ENCODE measurements at places on chromosomes 5 and 9.

- no peak for DNase-seq
These were observed 203.5 kb downstream of the ERCC6L2 start for GRCh38 chr9:96078897-96079490.

DNA sequence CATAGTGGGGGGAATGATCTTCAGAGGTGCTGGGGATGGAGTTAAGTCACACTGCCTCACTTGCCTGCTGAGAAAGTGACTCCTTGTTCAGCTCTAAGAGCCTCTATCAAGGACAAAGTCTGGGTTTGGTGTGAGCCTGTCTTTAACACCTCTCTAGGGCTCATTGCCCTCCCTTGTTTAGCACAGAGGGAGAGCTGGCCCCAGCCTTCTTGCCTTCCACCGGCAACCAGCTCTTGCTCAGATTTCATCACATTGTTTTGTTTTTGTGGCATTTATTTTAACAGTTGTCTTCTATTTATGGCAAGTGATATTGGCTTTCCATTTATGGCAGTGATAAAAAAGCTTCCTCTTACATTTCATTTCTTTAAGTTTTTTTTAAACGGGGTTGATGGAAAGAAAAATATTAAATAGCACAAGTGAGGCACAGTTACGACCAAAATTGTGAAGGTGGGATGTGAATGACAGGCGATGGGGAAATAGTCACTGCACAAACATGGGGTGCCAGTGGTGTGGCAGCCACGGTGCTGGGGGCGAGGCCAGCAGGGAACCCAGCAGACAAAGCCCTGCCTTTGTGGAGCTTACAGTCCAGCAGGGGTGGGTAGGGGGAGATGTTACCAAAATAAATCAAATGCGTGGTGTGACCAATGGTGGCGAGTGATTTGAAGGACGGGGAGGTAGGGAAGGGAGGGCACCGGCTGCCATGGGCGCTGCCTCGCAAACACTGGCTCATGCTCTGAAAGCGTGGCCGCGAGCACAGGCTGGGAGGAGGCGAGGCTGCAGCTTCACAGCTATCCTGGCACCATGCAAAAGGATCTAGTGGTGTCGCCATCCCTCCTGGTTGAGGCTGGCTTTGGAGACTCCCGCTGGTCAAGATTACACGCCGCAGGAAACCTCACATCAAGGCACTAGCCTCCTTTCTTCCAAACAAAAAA is 21.2 kb upstream of the UNC5A start:
- DNase-seq: no peak

DNA sequence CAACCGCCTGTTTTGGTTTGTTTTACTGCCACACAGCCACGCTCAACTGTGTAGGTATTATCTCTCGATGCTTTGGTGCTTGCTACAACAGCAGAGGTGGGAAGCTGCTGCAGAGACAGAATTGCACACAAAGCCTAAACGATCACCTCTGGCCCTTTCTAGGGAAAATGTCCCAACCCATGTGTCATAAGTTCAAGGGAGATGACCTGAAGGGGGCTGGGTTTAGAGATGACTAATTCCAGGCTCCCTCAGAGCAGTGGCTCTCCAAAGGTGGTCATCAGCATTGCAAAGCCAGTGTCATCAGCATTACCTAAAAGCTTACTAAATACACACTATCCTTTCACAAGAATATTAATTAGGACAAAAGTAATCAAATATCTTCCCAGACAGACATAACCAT is 10.9 kb downstream of the ZNF622 start:
- no peak for DNase-seq

DNA sequence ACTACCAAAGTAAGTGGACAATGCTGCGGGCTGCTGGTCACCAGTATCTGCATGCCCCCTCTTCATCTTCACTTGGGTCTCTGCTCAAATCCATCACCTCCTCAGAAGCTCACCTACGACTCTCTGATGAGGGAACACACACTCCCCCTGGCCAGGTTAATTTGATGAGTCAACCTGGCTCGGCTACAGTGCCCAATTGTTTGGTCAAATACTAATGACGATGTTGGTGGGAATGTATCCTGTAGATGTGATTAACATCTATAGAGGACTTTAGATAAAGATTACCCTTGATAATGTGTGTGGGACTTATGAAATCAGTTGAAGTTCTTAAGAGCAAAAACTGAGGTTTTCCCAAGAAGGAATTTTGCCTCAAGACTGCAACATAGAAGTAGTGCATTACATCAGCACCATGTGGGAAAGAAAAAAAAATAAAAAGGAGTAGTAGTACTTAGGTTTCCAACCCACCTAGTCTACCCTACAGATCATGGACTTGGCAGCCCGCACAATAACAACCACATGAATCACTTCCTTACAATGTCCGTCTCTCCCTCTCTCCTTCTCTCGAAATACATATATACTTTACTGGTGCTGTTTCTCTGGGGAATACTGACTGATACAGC is 467.3 kb downstream of the DNAH5 start:
- no peak for DNase-seq

DNA sequence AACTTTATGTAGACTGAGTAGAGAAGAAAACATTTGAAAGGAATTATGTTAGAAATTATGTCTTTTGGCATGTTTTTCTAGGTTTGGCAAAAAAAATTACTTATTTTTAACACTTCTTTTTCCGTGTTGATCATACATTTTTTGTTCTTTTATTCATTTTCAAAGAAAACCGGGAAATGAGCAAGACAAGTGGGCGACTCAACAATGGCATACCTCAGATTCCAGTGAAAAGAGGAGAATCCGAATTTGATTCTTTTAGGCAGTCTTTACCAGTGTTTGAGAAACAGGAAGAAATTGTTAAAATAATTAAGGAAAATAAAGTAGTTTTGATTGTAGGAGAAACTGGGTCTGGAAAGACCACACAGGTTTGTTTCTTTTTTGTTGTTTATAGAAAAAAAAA is 12.9 kb downstream of the YTHDC2 start:
- no peak for DNase-seq

DNA sequence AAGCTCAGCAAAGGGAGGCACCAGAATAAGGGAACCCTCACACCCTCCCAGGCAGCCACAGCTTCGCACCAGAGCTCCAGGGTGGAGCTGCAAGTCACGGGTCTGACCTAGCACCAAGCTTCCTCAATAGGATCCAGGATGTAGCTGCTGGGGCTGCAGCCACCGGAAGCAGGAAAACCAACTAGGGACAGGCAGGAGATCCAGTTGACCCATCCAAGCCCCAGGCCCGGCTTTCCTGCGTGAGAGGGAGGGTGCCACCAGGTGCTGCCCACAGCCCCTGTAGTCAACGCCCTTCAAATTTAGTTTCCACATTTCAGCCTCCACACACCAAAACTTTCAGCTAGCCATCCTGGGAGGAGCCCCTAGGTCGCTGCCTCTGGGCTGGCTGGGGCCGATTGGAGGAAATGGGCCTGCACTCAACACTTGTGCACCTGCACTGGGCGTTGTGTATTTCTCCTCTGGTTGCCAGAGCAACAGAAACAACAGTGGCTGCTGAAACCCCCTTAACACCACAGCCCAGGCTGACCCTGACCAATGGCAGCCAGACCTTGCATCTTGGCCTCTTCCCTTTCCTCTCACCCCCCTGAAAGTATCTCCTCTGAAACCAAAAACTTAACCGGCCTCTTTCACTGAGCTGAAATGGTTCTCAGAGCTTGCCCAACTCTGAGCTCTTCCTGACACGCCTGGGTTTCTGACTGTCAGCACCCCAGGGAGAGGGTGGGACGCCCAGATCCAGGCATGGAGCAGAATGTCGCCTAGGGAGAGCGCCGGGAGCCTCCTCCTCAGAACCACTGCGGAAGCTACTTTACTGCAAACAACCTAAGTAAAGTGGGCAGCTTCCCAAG is 226.5 kb upstream of the MAP3K1 start:
- DNase-seq: no peak

DNA sequence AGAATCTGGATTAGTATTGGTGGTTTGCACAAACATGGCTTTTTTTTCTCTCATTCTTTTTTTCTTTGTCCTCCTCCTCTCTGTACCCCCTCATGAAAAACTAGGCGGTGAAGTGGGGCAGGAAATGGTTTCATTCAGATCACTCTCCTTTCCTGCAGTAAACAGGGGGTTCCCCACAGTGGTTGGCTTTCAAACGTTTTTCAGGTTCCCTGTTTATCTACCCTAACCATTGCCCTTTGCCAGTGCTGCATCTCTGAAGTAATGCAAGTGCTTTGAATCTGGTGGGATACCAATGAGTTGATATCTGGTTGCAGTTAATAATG is 29.8 kb downstream of the NR4A3 start:
- DNase-seq: no peak

GRCh38 chr5:56259002-56259511 is 25.9 kb upstream of the ANKRD55 start:
- no peak for DNase-seq

DNA sequence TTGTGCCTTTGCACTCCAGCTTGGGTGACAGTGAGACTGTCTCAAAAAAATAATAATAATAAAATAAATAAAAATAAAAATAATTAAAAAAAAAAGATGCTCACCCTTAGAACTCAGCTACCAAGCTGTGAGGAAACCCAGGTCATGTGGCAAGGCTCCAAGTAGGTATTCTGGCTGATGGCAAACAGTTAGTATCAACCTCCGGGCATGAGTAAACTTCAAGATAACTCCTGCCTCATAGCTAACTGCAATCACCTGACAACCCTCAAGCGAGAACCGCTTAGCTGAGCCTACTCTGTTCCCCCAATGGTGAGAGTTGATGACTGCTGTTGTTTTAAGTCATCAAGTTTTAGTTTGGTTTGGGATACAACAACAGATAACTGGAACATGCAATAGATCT is 6.1 kb upstream of the SLC44A1 start:
- no peak for DNase-seq

- DNase-seq: no peak
These were observed 2.8 kb downstream of the CMBL start for GRCh38 chr5:10304932-10305331.

DNA sequence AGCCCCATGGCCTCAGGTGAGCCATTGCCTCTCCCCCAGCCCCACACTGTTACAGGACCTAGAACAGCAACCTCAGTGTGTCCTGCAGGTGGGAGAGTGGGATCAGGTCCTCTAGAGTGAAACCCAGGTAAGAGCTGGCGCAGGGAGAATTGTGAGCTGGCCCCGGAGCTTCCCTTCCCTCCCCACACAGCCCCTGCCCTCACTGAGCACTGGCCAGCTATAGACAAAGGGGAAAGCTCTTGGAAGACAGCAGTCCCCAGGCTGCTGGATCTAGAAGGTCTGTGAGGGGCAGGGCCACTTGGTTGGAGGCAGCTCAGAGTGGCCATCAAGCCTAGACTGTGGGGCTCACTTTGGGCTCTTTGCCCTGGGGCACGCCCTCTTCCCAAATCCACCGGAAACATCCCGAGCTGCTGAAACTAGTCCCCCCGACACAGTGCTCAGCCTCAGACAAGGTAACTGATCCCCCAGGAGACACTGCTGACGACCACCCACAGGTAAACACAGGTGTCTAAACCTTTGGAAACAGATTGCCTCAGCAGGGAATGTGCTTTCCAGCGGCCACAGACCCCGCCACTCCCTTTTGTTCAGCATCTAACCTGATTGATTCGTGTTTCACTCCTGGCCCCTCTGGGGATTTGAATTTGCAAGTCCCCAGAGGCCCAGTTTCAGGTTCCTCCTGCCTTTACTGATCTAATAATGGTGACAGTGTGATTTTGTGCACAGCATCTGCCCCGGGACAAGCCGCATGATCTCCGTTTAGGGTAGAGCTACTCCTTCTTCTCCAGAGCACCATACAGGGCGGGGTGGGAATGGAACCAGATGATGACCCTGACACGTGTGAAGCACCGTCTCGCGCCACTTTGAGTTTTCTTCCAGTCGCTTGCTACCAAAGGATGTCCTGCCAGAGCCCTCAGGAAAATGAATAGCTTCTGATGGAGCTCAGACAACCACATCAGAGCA is 42.2 kb upstream of the ADAMTS2 start:
- no peak for DNase-seq

- DNase-seq: no peak
These were observed 200.5 kb upstream of the SLC27A6 start for GRCh38 chr5:128764601-128765310.

DNA sequence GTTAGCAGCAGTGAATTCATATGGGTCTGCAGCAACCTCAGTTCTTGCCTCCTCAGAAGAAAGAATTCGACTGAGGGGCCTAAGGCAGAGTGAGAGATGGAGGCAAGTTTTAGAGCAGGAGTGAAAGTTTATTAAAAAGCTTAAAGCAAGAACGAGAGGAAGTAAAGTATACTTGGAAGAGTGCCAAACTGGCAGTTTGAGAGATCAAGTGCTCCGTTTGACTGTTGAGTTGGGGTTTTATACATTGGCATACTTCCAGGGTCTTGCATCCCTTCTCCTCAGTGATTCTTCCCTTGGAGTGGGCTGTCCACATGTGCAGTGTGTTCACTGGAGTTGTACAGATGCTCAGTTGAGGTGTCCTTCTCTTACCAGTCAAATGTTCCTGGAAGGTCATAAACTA is 203.6 kb downstream of the SPATA31D1 start:
- no peak for DNase-seq

- no peak for DNase-seq
These were observed 531.5 kb downstream of the CSNK1G3 start for GRCh38 chr5:124043456-124043855.

DNA sequence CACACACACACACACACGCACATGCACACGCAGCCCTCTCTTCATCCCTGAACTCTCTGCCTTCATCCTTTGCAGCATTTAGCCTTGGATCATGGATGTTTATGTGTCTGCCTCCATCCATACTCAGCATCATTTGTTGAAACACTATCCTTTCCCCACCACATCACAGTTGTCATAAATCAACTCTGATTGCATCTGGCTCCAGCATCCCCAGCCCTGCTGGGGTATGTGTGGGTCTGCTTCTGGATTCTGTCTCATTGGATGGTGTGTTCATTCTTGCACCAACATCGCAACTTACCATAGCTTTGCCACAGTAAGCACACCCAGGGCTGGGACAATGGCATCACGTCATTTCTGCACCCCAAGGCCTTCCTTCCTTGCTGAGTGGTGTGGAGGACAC is 175.4 kb downstream of the RGS3 start:
- no peak for DNase-seq

- DNase-seq: no peak
These were observed 455.2 kb downstream of the ISL1 start for GRCh38 chr5:51838459-51838858.

GRCh38 chr5:136529081-136529480 is 163.7 kb upstream of the TRPC7 start:
- DNase-seq: no peak

GRCh38 chr5:77518304-77518703 is 26.2 kb upstream of the WDR41 start:
- no peak for DNase-seq

DNA sequence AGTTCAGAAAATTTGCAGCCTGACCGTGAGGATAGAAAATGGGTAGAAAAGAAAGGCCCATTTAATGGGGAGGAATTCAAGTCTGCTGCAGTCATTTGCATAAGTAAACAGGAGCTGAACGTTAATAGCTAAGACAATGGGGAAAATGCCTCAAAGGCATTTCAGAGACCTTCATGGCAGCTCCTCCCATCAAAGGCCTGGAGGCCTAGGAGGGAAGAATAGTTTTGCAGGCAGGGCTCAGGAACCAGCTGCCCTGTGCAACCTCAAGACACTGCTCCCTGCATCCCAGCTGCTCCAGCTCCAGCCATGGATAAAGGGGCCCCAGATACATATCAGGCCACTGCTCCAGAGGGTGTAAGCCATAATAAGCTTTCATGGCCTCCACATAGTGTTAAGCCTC is 32.2 kb upstream of the CDH18 start:
- no peak for DNase-seq

- no peak for DNase-seq
These were observed 37.3 kb upstream of the POMT1 start for GRCh38 chr9:131465401-131465800.

All from stimulated activated CD4-positive, alpha-beta T cell treated with anti-CD3 and anti-CD28 coated beads, TNF-alpha, amount 100 ng/mL, for 24 hours (primary cell).